Activated T-helper 1 cell treated with anti-CD3 and anti-CD28 coated beads, Interleukin-12 subunit alpha, Interleukin-12 subunit beta, Interleukin-2, Interleukin-4 antibody, amounts not matched to agents 30 ng/mL and 10 ng/mL and 1 ng/mL, durations not matched to agents 14 hours and 24 hours and 36 hours (primary cell): ENCODE measurements at places on chromosomes 4 and X.

DNA sequence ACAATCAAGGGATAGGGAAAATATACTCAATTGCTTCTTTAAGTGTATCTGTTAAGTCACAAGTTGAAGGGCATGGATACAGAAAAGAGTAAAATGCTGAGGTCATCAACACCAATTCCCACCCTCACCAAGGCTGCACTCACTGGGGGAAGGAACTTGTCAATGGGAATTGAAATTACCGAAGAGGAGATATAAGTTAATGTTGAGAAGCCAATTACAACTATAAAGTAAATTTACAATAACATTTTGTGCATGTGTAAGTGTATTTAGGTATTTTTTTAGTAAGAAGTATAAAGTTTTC lies 255.1 kb upstream of the KCNIP4 start:
- no peak for DNase-seq

GRCh38 chr4:148998719-148999118 lies 556.5 kb upstream of the NR3C2 start:
- no peak for DNase-seq

DNA sequence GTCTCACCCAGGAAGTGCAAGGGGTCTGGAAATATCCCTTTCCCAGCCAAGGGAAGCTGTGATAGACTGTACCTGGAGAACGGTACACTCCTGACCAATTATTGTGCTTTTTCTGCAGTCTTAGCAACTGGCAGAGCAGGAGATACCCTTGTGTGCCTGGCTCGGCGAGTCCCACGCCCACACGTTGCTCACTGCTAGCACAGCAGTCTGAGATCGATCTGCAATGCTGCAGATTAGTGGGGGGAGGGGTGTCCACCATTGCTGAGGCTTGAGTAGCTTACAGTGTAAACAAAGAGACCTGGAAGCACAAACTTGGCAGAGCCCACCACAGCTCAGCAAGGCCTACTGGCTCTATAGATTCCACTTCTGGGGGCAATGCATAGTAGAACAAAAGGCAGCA lies 138.5 kb downstream of the CHRDL1 start:
- no peak for DNase-seq

- no peak for DNase-seq
Observed at GRCh38 chr4:24116107-24116506, 226.3 kb upstream of the PPARGC1A start.

- DNase-seq: no peak
Observed at GRCh38 chr4:184808713-184809050, 17.1 kb downstream of the ACSL1 start.

- no peak for DNase-seq
Observed at GRCh38 chr4:78377555-78377954, 174.0 kb upstream of the ANXA3 start.

- no peak for DNase-seq
Observed at GRCh38 chr4:159400558-159401225, 297.8 kb downstream of the RAPGEF2 start.

- no peak for DNase-seq
Observed at GRCh38 chr4:79904331-79904730, 168.7 kb downstream of the ANTXR2 start.

- DNase-seq: no peak
Observed at GRCh38 chr4:119489305-119489704, 139.3 kb downstream of the PDE5A start.

GRCh38 chrX:29617725-29618124 lies 597.6 kb upstream of the MAGEB2 start:
- no peak for DNase-seq

- DNase-seq: no peak
Observed at GRCh38 chrX:20459410-20460350, 193.0 kb upstream of the RPS6KA3 start.

GRCh38 chr4:85431881-85432485 lies 43.0 kb upstream of the ARHGAP24 start:
- no peak for DNase-seq

GRCh38 chr4:37634180-37634579 lies 52.0 kb downstream of the RELL1 start:
- DNase-seq: no peak

DNA sequence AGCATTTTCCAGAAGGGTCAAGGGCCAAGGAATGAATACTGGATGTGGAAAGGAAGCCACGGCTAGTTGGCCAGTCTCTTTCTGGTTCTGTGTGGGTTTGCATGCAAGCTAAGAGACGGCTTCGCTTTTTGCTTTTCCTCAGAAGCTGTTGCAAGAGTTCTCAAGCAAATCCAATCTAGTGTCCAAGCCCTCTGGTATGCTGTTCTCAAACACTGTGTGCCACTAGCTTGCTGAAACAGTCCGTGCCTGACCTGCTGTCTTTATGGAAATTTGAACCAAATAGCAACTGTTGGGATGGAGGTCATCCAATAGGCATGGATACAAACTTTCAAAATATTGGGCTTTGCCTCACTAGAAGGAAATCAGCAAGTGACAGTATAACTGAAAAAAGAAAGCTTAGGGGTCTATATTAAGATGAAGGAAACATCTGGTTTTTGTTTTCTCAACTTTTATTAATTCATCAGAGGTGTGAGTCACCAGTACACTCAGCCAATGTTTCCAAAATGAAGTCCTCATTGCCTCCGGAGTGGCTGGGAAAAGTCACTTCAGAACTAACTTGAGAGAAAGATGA lies 70.5 kb downstream of the SLC9A6 start:
- DNase-seq: no peak

GRCh38 chrX:136193771-136194170 lies 46.4 kb downstream of the FHL1 start:
- DNase-seq: peak; percentile 1

DNA sequence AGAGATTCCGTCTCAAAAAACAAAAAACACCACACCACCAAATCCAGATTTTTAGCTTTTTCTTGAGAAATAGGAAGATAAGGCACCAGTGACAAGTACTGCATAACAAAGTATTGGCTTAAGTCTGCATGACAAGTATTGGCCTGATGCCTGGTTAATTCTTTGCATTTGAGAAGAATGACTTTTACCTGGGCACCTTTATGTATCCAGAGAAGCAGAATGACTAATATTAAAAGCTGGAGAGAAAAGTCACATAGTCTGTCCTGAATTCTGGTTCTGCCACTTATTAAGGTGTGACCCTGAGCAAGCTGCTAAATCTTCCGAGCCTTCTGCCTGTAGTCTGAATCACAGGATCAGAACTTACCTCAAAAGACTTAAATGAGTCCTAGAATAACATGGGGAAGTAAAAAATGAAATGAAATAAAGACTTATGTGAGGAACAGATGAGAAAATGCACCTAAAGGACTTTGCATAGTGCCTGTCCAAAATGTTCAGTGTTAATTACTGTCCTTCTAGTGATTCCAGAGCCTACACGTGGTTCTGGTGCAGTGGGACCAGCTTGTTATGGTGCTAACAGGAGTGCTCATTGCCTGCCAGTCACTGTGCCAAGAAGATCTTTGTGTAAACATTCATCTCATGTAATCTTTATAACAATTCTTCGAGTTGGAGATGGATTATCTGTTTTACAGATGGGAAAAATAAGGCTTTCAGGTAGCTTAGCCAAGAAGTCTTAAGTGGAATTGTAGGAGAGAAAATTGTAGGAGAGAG lies 31.6 kb downstream of the UGDH start:
- no peak for DNase-seq

- DNase-seq: no peak
Observed at GRCh38 chr4:17258106-17258505, 253.8 kb downstream of the QDPR start.
